ENCODE measurements at places on chromosomes 6 and 20.

DNA sequence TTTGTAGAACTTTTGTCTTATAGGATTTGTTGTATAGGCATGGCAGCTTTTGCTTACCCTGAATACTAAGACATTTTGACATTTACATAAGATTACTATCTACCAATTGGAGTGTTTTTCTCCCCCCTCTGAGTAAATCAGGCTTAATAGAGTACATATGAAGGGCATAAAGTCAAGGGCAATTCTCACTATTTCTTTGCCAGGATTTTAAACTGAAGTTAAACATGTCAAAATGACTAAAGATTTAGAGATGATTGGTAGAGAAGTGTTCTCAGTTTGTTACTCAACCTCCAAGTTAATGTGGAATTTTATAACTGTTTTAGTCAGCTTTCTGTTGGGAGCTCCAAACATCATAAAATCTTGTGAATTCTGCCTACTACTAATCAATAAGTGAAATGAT is 157.8 kb downstream of the CDKAL1 start:
- DNase-seq: no peak

- no peak for DNase-seq
Measured at GRCh38 chr6:17446713-17447112, 53.3 kb downstream of the CAP2 start.

DNA sequence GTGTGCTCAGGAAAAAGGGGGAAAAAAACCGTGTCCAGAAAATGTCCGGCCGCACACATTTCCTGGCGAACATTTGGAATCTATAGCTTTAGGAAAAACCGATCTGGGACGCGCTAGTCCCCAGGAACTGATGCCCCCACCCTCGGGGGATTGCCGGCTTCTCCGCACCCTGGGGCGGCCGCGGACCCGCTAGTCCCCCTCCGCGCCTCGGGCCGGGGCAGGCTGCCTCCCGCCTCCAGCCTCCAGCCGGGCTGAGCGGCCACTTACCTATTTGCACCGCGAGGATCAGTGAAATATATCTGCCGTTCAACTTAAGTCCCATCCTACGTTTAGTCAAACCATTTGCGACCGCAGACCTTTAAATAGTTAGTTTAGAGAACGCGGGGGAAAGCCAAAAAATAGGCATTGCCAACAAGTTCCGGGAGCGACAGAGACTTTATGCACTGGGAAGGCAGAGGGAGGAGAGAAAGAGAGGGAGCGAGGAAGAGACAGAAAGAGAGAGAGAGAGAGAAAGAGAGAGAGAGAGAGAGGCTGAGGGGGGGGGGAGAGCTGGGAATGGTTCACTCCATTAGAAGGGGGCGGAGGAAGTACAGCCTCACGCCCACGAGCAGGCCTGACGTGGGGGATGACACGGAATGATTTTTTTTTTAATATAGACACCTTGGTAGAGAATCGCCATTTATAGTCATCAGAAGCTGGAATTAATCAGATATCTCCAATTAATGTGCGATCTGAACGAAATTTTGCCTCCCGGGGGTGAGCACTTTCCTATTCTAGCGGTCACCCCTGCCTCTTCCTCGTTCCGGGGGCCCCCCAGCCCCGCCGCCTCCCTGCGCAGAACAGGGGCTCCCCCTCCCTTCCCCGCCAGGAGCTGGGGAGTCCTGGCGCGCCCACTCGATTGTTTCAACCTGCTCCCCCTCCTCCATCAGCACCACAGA is at the start of gene NRN1:
TSS of gene NRN1 (minus strand) at position 498 of the 938 bp plus-strand sequence. CDS start at position 322, 176 bp downstream.
- DNase-seq: no peak

DNA sequence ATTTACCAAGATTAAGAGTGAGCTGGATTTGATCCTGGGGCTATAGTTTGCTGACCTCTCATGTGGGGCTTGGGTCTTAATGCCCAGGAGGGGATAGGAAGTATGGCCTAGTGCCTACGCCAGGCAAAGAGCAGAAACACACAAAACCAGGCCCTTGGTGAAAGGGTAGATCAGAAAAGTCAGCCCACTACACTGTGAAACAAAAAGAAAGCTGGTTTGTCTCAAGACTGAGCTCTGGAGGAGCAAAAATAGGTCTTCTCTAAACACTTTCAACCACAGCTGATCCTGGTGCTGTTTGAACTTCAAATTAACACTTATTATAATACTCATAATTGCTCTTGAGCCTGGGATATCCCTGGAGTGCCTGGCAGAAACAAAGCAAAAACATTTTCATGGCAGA is 75.1 kb upstream of the MAP7 start:
- no peak for DNase-seq

- no peak for DNase-seq
Measured at GRCh38 chr6:42751055-42751454, 5.2 kb upstream of the TBCC start.

GRCh38 chr6:83221889-83222479 is 28.8 kb downstream of the RWDD2A start:
- DNase-seq: no peak

GRCh38 chr6:88679841-88680240 is 283.6 kb downstream of the RNGTT start:
- no peak for DNase-seq

DNA sequence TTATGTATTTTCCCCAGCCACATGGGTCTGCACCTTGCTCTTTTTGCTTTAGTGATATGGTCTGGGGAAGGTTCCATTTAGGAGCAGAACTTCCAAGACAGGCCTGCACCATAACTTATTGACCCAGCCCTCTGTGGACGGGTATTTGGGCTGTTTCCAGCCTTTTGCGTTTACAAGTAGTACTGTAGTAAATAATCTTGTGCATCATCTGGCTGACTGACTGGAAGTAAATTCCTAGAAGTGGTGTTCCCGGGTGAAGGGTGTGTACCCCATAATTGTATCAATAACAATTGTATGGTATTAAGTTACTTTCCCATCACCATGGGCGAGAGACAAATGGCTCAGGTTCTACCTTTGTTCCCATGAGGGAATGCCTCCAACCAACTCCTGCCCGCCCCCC is 31.6 kb downstream of the SPDEF start:
- no peak for DNase-seq

DNA sequence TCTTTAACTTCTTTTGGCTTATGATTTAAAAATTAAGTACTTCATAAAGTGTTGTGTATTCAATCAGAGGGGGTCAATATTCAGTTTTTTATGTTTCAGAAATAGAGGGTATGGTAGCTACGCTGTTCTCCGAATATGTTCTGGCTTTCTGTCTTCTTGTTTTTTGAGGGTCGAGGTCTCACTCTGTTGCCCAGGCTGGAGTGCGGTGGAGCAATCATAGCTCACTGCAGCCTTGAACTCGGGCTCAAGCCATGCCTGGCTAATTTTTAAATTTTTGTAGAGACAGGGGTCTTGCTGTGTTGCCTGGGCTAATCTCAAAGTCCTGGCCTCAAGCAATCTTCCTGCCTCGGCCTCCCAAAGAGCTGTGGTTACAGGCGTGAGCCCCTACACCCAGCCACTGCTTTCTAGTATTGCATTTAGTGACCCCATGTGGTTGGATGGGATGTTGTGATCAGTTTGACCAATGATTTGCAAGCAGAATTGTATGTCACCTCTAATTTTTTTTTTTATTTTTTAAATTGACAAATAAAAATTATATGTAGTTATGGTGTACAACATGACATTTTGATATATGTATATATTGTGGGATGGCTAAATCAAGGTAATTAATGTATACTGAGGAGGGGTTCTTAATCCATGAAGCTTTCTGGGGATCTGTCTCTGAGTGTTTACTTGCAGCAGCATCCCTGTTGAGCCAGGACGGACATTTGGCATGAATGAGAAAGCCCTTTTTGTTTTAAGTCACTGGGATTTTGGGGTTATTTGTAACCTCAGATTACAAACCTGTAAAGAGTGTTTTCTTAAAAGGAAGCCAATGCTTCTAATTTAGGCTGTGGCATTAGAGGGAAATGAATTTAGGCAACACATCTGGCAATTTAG is 38.5 kb upstream of the DEK start:
- no peak for DNase-seq

DNA sequence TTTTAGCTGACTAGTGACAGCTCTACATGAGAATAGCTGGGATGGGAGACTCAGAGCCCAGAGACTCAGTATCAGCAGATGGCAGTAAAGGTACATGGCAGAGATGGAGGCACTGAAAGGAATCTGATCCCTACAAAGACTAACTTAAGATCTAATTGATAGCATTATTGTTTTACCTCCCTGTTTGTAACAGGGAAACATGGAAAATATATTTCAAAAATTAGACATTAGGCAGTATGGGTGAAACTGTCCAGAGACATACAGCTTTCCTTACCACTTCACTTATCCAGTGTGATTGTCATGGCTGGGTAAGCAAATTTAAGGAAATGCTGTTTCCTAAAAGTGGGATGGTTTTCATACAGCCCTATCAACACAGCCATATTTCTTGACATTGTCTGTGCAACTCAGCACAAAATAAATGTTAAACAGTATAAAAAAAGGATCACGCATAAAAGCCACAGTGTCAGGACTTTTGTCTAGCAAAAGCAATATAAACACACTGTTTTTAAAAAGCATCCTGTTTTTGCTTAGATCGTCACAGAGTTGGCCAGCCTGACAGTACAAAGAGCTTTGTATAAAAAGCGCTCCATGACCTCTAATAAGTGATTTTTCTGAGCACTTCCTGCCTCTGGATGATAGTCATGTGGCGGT is 376.9 kb downstream of the PHF3 start:
- no peak for DNase-seq

DNA sequence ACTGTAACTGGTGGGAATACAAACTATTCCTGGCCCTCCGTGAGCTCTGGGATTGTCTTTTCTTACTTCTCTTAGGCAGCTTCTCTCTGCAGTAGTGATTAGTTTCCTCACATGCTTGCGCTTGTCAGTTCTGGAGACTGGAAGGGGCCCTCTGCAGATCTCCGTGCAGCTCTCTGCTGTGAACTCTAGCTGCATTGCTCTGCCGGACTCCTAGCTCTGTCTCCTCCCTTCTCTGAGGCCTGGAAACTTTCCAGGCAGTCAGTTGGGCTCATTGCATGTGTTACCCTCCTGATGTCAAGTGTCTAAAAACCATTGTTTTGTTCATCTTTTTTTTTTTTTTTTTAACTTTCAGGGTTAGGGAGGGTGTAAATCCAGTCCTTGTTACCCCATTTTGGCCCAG is 102.3 kb downstream of the CTNNBL1 start:
- no peak for DNase-seq

DNA sequence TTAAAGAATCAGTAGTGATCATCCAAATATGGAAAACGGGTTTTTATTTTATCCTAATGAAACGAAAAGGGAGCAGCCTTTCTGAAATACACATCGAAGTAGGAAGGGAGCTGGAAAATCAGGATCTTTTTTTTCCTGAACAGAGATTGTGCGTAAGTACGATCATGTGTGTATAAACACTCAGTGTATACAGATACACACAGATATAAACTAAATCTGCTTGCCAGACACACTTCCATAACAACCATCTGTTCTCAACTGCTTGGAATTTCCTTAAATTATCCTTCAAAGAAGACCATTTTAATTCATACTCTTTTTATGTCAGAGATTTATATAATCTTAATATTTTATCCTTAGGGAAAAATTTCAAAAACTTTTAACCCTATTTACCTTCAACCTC is 110.7 kb downstream of the CHD6 start:
- DNase-seq: no peak

DNA sequence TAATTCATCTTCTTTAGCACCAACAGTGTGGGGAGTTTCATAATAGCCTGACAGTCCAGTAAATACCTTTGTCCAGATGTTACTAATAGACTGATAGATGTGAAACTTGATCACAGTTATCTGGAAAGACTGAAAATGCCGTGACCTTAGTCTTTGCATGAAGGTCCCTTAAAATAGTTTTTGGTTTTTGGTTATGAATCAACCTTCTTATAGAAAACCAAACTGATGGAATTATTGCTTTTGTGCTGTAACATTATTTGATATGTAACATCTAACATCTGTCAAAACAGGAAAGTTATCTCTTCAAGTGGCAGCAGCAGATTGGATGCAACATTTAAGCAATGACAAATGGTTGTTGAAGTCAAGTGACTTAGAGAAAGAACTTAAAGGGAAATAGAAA is 190.4 kb downstream of the DOK5 start:
- DNase-seq: no peak

DNA sequence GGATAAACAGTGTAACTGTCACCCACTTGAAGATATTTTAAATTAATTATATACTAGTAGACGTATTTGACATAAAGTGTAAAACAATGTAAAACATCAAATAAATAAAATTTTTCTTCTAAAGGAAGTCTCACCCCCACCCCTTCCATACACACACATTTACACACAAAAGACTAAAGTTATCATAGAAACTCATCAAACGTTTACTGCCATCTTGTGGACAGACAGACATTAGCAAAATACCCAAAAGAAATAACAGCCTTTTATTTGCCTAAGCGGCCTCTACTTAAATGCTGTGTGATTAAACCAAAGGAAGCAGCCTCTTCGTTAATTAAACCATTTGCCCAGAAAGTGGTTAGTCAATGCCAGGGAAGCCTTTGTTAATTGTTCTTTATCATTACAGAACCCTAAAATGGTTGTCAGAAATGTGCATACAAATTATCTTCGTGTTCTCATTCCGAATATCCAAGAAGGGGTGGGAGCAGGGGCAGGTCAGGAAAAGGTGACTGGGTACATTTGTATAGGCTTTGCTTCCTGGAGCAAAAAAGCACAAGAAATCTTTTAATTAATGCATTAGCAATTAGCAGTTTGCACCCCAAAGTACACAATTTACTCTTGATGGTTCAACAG is 176.2 kb upstream of the SASH1 start:
- DNase-seq: no peak
